Fibroblast of pulmonary artery (primary cell): ENCODE measurements at places on chromosomes 4 and X.

GRCh38 chr4:176735300-176735699 lies 57.4 kb downstream of the VEGFC start:
- DNase-seq = peak; percentile 53

GRCh38 chr4:89174784-89175183 lies 63.5 kb downstream of the TIGD2 start:
- no peak for DNase-seq

GRCh38 chrX:106734827-106735226 lies 8.3 kb downstream of the RNF128 start:
- DNase-seq = no peak

DNA sequence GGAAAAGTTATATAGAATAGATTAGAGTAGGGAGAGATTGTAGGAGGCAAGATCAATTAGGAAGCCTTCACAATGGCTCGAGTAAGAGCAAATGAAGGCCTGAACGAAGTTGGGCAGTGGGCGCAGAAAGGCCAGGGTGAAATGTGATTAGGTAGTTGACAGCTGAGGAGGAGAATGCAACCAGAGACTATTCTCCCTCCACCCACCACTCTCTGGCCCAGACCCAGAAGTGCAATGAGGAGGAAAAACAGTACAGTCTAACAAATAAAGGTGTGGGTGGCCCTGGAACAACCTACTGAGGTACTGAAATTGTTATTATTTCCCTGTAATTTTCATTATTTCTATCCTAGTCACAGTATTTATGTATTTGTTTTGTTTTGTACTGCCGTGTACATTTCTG lies 176.7 kb downstream of the SLC39A8 start:
- no peak for DNase-seq

DNA sequence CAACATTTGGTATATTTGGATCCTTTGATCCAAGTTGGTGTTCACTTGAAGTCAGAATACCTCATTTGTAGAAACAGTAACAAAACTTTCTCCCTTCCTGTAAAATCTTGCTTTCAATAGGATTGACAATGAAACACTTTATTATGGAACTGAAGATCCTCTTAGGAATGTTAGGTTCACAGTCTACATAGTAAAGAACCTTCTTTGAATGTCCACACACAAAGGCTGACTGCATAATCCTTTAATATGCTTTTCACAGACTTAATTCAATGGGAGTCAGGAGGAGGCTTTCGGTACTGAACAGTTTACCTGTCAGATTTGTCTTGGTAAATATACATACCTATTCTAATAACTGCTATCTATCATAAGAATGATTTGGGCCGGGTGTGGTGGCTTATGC lies 188.5 kb downstream of the SPRY1 start:
- no peak for DNase-seq

GRCh38 chrX:68114573-68115129 lies 318.6 kb downstream of the OPHN1 start:
- DNase-seq = peak; percentile 8

GRCh38 chrX:120365968-120366367 lies 4.1 kb downstream of the ATP1B4 start:
- DNase-seq = no peak

DNA sequence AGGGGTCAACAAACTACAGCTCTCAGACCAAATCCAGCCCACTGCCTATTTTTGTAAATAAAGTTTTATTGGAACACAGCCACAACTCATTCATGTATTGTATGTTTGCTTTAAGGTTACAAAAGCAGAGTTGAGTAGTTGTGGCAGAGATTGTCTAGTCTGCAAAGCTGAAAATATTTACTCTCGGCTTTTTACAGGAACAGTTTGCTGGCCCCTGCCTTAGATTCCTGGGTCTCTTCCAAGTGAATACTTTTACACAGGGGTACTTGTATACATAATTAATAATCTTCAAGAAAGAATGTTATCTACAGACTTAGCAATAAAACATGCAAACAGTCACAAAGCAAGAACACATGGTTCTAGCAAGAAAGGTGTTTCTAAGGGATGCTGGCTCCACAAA lies 154.2 kb downstream of the AMELX start:
- peak; percentile 29 for DNase-seq

DNA sequence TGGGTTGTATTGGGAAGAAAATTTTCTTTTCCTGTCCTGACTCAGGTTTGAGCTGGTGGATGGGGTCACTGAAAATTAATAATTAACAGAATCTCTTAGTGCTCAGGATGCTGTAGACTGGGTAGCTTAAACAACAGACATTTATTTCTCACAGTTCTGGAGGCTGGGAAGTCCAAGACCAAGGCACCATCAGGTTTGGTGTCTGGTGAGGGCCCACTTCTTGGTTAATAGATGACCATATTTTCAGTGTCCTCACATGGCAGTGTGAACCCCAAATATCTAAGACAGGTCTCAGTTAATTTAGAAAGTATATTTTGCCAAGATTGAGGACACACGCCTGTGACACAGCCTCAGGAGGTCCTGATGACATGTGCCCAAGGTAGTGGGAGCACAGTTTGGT lies 31.1 kb downstream of the HERC6 start:
- DNase-seq = no peak

GRCh38 chr4:74018771-74019170 lies 19.7 kb downstream of the CXCL3 start:
- DNase-seq = no peak

GRCh38 chr4:70337886-70338420 lies 3.2 kb downstream of the CABS1 start:
- no peak for DNase-seq

- DNase-seq = no peak
These were observed 1197.9 kb downstream of the TECRL start for GRCh38 chr4:63211375-63211774.

DNA sequence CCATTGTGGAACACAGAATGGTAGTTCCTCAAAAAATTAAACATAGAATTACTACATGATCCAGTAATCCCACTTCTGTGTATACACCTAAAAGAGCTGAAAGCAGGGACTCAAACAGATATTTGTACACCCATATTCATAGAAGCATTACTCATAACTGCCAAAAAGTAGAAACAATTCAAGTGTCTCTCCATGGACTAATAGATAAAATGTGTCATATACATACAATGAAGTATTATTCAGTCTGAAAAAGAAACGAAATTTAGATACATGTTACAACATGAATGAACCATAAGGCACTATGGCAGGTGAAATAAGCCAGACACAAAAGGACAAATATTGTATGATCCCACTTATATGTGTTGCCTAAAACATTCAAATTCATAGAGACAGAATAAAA lies 145.1 kb downstream of the ANTXR2 start:
- no peak for DNase-seq

- peak; percentile 42 for DNase-seq
These were observed 12.3 kb downstream of the CLDN2 start for GRCh38 chrX:106932492-106932923.

DNA sequence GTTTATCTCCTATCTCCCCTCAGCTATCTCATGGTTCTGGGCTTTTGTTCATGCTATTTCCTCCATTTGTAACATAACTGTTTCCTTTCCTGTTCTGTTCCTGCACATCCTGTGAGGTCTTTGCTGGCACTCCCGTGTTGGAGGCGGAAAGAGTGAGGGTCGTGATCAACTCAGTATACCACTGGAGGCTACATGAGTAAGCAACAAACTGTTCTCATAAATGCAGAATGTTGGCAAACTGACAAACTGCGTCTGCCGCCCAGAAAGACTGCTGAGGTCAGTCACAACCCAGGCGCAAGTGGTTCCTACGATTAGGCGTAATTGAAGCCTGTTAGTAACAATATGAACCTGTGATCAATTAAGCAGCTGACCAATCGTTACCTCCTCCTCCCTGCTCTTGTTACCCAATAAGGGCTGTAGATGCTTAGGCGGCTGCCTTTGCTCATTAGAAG lies 48.8 kb downstream of the C4orf33 start:
- peak; percentile 2 for DNase-seq

- DNase-seq = no peak
These were observed 299.1 kb downstream of the ARHGAP24 start for GRCh38 chr4:85774000-85774399.

DNA sequence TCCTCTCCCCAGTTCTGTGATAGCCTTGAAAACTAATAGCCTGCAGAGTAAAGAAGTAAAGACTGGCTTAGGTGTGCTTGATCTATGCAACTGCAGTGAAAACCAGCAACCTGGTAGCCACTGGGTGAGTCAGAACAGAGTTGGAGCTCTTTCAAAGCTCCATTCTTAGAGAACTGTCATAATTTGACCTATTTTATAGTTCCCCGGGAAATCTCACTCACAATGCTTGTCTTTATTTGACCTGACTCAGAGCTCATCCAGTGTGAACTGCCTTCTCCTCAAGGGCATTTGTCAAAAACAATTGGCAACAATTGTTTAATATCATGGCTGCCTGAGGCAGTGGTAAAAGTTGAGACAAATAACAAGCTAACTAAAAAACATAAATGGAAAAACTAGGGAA lies 213.0 kb upstream of the NHS start:
- no peak for DNase-seq

DNA sequence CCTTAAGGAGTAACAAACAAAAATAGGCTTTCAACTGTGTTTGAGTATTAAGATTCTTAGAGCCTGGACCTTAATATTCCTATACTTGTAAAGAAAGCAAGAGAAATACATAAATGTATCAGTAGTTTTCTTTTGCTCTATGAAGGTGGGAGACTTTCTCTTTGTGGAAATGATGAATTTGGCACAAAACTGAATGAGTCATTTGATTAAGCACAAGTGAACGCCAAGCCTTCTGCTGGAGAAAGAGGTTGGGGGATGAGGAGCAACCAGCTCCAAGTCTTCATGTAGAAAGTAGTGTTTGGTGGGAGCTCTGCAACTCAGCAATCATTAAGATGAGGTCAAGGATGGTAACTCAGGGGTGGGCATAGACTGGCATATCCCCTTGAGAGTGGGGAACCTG lies 49.6 kb downstream of the MEPE start:
- DNase-seq = peak; percentile 44

GRCh38 chr4:2576290-2576689 lies 39.8 kb downstream of the FAM193A start:
- no peak for DNase-seq

DNA sequence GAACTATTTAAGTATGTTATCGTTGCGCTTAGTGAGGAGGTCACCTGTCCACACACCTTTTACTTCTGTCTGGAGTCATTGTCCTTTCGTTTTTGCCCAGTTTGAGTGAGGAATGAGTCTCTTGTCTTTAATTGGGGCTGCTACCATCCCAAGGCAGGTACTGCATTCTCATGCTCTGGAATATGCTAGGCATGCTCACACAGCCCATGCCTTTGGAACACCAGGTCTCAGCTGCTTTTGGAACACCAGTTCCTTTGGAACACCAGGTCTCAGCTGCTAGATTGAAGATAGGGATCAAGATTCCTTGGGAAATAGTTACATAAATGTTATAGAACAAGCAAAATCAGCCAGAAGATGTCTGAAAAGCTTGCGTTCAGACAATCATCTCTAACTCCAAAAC lies 73.1 kb downstream of the AREG start:
- no peak for DNase-seq

DNA sequence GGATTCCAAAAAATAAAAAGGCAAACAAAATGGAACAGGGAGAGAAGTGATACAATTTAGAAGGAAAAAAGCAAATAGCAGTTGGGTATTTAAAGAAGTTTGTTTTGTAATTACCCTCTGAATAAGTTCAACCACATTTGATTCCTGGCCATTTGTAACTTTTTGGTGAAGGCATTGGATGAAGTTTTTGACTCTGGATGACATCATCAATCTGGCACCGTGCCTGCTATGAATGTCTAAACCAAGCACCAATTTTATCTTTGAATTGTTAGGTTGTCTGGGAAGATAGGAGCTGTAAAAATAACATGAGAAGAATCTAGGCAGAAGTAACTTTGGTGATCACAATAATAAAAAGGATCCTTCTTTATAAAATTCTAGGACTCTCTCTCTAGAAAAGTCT lies 29.5 kb downstream of the TMPRSS11A start:
- peak; percentile 22 for DNase-seq

- DNase-seq = no peak
These were observed 254.9 kb upstream of the GATB start for GRCh38 chr4:152015597-152016302.

- DNase-seq = no peak
These were observed 68.8 kb downstream of the EVC2 start for GRCh38 chr4:5639556-5639955.

- DNase-seq = no peak
These were observed 64.3 kb downstream of the LRBA start for GRCh38 chr4:150950657-150951288.

DNA sequence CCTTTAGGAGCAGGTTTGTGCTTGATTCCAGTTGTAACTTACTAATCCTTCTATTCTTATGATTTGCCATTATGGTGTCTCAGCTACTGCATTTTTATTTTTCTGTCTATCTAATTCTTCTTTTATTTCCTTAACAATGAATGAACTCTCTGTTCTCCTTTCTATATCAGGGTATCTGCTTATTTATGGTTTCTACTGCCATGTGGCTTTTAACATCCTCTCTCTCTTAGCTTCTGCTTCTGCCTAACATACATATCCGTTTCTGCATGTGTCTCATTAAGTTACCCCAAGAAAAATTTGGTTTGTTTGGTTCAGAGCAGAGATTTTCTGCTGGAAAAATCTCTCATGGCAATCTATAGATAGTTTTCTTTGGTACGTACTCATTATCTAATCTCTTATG lies 614.4 kb downstream of the RPA4 start:
- no peak for DNase-seq

- no peak for DNase-seq
These were observed 358.4 kb upstream of the CXorf51B start for GRCh38 chrX:146451136-146451535.

DNA sequence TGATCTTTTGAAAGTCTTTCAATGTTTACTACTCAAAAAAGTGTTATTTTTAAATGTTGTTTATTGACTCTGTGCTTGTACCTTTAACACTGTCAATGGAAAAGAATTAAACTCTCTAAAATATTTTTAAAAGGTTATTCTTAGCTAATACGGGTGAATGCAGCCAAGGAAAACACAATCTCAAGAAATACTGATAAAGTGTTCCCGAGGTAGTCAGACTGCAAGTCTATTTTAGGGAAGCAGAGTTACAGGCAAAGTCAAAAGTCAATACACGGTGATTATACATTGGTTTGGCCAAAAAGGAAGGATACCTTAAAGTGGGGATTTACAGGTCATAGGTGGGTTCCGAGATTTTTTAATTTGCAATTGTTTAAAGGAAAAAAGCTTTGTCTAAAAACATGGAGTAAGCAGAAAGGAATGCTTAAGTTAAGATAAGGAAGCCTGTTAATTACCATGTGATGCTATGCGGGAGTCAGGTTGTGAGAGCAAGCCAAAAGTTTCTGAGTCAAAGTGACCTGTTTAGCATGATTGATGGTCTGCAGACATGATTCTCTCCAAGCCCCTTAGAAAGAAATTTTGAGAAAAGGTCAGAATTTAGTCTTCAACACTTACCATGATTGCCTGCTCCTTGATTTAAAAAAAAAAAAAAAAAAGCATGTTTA lies 288.4 kb downstream of the KLHL4 start:
- DNase-seq = peak; percentile 47

GRCh38 chrX:37922928-37923327 lies 75.6 kb upstream of the DYNLT3 start:
- peak; percentile 8 for DNase-seq

DNA sequence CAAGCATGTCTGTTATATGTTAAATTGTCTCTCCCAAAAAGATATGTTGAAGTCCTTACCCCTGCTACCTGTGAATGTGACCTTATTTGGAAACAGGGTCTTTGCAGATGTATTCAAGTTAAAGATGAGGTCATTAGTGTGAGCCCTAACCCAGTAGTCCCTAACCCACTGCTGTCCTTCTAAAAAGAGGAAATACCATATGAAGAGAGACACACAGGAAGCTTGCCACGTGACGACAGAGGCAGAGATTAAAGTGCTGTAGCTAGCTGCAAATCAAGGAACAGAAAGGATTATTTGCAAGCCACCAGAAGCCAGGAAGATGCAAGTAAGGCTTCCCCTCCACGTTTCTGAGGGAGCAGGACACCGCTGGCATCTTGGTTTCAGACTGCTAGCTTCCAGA lies 150.1 kb downstream of the HNRNPD start:
- DNase-seq = peak; percentile 2
